ENCODE measurements at places on chromosomes 3 and 15.

DNA sequence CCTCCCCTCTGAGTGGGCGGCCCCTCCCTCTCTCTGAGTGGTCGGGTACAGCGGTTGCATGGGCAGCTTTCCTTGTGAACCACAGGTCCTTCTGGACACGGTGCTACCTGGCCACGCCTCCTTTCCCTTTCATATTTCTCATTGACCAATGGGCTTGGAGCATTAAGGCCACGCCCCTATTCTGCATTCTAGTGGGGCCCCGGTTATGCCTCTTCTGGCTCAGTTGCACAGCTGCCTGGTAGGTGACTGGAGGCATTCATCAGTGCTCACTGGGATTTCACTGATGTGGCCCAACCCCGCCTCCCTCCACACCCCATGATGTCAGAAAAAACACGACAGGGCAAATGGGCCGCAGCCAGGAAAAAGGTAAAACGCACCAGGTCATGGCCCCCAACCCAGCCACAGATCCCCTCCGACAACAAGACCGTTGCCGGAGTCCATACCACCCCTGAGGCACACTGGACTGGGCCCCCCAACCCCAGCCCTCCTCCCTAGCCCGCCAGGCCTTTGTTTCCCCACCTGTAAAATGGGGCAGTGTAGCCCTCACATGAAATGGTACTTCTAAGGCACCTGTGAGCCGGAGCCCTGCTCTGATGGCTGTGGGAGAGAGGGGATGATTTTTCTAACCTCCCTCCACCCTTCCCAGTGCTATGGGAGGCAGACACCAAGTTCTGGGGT lies 26.3 kb downstream of the NGRN start:
- DNase-seq = no peak

GRCh38 chr3:331881-332280 lies 135.3 kb downstream of the CHL1 start:
- no peak for DNase-seq

DNA sequence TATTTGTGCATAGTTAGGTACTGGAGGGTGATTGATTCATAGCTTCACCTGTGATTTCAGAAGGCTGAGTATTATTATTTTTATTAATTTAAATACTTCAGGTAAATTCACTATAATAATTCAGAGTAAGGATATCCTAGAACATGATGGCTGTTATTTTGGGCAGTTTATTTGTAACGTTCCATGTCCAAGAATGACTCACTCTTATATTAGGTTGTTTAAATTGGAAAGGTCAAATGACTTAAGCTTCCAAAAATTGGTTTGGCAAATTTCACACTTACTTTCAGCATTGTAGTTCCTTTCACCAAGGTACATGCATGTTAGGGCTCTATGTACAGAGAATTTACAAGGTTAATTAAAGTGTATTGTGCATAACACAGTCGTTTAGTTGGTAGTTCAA lies 120.2 kb downstream of the EPHA3 start:
- no peak for DNase-seq

- no peak for DNase-seq
These were observed 10.8 kb upstream of the RARRES1 start for GRCh38 chr3:158742871-158743663.

GRCh38 chr15:63992300-63992699 lies 54.0 kb downstream of the DAPK2 start:
- no peak for DNase-seq

DNA sequence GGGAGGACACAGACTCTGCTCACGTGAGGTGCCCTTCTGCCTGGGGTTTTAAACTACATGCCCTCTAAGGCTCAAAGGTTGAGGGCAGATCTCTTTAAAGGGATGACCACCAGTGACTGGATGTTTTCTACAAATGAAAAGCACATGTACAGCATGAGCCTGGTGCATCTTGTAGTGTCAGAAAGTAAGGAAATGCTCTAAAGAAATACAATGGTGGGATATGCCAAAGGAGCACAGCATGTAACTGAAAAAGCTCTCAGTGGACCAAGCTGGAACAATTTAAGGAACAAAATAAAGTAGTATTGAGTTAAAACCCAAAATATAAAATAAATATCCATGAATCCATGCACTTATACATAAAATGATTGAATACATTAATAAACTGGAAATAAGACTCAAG lies 78.3 kb upstream of the SEMA6D start:
- no peak for DNase-seq

DNA sequence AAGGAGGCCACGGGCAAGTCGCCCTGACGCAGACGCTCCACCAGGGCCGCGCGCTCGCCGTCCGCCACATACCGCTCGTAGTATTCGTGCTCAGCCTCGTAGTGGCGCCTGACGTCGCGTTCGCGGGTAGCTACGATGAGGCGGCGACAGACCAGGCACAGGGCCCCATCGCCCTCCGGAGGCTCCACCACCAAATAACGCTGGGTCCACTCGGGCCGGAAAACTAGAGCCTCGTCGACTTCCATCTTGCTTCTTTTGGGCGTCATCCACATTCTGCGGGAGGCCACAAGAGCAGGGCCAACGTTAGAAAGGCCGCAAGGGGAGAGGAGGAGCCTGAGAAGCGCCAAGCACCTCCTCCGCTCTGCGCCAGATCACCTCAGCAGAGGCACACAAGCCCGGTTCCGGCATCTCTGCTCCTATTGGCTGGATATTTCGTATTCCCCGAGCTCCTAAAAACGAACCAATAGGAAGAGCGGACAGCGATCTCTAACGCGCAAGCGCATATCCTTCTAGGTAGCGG lies at the start of gene EPM2AIP1:
EPM2AIP1 (minus strand) TSS at position 326 of the 520 bp plus-strand sequence; CDS start at position 272, 54 bp downstream.
- DNase-seq = no peak

DNA sequence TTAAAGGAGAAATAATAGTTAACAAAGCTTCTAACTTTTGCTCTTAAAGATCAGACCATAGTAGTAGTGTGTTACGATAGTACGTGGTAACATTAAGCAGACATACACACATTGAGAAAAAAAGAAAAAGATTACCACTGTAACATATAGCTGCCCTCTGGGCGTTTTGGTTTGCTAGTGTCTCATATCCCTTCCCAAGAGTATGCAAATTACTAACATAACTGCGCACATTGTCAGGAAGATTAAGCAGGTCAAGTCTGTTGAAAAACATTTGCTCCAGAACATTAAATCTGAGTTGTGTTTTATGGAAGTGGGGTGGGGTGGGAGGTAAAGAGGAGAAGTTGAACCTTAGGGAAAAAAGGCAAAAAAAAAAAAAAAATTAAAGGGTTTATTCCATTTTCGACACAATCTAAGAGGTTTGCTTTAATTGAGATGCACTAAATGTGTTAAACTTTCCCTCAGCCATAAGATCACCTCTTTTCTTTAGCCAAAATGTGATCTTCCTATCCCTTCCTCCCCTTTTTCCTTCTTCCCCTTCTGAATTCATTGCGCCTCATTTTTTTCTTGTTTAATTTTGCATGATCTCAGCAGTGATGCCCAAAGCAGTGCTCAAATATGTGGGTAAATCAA lies 1.5 kb upstream of the LRIG1 start:
- no peak for DNase-seq

All from activated CD8-positive, alpha-beta memory T cell treated with anti-CD3 and anti-CD28 coated beads for 4 hours (primary cell).